ENCODE measurements at places on chromosomes 5 and 9.

DNA sequence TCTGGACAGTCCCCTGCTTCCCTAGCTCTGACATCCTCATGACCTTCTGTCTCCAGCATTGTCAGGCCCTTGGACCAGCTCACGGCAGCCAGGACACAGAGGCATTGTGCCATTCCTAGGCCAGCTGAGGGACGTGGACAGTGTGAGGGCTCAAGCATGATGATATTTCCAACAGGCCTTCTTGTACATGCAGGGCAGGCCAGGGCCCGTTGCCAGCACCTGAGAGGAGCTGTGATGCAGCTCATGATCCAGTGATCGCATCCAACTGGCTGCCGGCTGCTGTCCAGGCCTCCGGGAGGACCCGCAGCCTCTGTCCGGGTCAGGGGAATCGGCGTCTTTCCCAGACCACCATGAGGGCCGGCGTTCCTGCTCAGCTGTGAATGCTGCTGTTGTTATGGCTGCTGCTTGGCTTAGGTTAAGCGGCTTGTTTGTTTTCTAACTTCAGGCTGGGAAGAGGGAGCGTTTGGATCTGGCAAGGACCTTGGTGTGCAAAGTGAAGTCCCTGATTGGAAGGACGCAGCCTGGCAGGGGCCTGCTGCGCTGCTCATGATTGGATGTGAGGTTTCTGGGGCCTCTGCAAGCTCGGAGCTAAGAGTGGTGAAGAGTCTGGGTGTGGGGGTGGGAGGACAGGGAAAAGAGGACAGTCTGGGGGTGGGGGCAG lies 53.8 kb downstream of the PDZD2 start:
- no peak for DNase-seq

- DNase-seq = no peak
These were observed 70.2 kb upstream of the AGXT2 start for GRCh38 chr5:35117967-35118366.

- DNase-seq = no peak
These were observed 1.1 kb downstream of the MTMR12 start for GRCh38 chr5:32311404-32312196.

DNA sequence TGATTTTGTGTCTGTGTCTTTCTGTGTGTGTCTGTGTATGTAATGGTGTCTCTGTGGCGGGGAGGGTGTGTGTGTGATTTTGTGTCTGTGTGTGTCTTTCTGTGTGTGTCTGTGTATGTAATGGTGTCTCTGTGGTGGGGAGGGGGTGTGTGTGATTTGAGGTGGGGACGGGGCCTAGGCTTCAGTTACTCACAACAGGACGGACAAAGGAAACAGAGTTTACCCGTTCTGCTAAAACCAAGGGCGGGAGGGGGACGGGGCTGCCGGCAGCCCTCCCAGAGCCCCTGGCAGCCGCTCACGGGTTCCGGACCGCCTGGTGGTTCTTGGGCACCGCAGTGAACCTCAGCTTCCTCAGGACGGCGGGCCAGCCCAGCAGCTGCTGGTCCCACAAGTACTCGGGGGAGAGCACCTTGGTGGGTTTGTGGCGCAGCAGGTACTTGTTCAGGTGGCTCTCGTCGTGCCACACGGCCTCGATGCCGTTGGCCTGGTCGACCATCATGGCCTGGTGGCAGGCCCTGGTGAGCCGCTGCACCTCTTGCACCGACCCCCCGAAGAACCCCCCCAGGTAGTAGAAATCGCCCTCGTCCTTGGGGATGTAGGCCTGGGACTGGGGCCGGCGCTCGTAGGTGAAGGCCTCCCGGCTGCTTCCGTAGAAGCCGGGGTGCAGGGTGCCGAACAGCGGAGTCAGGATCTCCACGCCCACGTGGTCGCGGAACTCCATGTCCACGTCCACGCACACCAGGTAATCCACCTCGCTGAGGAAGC lies 19.4 kb downstream of the ABO start:
- DNase-seq = no peak

DNA sequence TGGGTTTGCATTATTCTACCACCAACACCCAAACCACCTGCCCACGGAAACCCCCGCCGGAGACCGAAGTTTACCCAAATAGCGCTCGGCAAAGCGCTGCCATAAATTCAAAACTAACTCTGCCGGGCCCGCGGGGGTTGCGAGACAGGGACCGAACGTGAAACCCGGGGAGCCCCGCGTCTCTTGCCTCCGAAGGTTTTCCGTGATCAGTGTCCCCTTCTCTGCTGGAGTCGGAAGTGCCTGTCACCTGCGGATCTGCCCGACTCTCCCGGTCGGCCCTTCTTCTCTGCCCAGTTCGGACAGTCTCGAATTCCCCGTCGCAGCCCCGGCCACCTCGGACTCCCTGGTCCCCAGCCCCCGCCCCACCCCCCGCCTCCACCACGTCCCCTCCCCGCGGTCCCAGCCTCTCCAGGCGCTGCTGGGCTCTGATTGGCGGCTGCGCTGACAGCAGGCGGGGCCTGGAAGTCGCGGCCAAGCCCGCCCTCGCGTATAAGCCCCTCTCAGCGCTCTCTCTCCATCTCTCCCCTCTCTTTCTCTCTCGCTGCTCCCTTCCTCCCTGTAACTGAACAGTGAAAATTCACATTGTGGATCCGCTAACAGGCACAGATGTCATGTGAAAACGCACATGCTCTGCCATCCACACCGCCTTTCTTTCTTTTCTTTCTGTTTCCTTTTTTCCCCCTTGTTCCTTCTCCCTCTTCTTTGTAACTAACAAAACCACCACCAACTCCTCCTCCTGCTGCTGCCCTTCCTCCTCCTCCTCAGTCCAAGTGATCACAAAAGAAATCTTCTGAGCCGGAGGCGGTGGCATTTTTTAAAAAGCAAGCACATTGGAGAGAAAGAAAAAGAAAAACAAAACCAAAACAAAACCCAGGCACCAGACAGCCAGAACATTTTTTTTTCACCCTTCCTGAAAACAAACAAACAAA lies at the start of gene RORB:
RORB (plus strand) TSS at position 517 of the 929 bp plus-strand sequence. CDS start 642 bp downstream, outside the sequence.
- DNase-seq = no peak

GRCh38 chr9:14542071-14542470 lies 151.2 kb downstream of the ZDHHC21 start:
- no peak for DNase-seq

DNA sequence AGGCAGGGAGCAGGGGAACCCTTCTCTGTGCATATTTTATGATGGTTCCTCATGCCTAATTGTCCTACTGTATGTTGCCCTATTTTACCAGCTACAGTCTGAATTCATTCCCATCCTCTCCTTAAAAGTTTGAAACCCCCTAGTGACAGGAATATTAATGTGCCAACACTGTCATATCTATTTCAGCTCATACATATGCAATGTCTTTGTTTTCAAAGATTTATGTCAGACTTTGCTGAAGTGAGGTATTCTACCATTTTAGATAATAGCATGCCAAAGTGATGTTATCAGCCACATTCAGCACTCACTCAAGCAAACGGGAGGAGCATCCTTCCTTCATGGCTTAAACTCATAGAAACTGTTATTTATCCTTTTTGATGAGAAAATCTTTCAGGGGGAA lies 696.5 kb downstream of the NR2F1-AS1 start:
- no peak for DNase-seq

- DNase-seq = no peak
These were observed at the start of gene ZNF618 for GRCh38 chr9:113876151-113876992. TSS of gene ZNF618 (plus strand) at chr9:113876309. CDS start at chr9:113876381, 72 bp downstream.

DNA sequence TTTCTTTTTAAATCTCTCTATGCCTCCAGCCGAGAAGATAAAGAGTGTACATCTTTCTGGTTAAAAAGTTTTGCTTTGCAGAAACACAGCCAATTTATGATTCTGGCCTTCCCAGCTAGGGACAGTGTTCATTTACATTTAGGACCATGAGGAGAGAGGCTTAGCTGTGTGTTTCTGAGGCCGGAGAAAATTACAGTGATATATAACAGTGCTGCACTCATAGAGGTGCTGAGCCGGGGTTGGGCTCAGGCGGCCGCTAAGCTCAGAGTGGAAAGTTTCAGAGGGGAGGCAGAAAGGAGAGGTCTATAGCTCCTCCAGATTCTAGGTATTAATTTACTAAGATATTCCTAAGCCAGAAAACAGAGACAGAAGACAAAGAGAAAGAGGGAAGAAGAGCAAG lies 37.0 kb upstream of the LCP2 start:
- DNase-seq = no peak

GRCh38 chr5:181114844-181115778 lies 15.9 kb downstream of the OR2V1 start:
- no peak for DNase-seq

DNA sequence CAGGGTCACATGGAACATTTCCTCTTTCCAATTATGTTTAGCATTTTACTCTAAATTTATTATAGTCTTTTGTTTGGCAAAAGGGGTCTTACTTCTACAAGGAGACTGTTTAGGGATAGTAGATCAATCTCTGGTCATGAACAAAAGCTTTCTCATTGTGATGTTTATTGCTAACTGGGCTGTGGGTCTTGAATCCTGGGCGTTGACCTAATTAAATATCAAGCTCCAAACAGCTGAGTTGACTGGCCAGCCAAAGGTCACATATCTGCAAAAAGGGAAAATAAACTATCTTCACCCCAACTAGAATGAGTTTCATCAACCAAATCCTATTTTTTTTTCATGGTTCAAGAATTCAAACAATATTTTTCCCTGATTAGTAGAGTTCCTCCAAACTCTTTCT lies 245.4 kb upstream of the TUT7 start:
- DNase-seq = no peak

- no peak for DNase-seq
These were observed 1045.2 kb downstream of the CDH12 start for GRCh38 chr5:21807953-21808352.

DNA sequence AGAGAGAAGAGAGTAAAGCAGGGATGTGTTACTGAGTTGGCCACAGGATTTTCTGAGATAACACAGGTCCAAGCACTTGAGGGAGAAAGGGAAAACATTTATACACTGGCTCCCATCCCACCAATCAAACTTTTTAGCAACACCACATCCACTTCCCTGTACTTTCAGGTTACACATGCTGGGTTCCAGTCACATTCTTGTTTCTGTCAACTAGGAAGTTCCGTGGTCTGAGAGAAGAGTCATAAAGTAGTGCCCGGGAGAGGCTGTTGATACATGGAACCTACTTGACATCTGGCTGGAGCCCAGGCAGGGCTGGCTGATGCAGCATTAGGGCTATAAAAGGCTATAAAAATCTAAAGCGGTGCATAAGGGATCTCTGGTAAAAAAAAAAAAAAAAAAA lies 473.9 kb upstream of the COX7C start:
- no peak for DNase-seq

- no peak for DNase-seq
These were observed 121.7 kb upstream of the SEMA6A start for GRCh38 chr5:116696366-116696765.

DNA sequence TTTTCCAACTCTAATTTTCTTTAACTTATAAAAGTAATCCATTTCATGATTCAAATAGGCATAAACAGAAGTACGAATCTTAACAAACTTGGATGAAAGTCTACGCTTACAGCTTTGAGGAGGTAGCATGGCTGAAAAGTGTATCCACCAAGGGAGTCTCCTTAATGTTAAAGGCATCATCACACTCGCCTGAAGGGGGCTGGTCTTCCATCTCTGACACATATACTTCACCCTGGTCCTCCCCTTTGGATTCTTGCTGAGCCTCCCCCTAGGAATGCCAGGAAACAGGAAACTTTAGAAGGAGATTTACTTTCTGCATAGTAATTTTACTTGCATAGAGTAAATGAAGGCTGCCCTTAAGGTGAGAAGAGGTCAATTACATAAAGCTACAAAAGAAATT lies 10.3 kb upstream of the NME5 start:
- DNase-seq = no peak

GRCh38 chr9:129886226-129887174 lies 51.2 kb downstream of the USP20 start:
- DNase-seq = no peak

DNA sequence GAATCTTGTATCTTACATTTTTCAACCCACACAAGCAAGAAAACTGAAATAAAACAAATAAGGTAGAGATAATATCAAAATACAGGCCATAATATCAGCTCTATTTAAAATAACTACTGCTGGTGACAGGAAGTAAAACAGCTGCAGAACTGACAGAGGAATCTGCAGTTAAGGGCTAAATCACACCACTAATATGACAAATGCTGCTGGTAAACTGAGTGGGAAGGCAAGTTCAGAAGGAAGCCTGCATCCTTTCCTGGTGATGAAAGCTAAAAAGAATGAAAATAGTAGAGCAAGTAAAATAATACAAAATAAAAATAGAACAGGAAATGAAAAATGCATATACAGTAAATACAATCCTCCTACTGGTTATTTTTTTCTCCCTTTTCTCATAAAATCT lies 1293.7 kb upstream of the C9orf72 start:
- DNase-seq = no peak

DNA sequence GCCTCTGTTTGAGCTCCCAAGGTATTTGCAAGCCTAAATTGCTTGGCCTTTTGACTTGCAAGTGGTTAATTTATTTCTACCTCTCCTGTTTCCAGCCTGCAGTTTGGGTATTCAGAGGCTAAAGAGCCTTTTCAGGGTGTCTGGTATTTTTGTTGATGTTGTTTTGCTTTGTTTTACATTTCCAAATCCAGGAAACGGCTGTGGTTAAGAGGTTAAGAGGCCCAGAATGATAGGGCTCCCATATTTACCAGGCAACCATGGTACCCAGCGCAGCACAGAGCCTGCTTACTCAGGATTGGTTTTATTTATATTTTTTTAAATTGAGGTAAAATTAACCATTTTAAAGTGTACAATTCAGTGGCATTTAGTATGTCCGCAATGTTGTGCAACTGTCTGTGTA lies 92.1 kb downstream of the PDZD2 start:
- DNase-seq = no peak

- no peak for DNase-seq
These were observed 125.8 kb downstream of the EFNA5 start for GRCh38 chr5:107544967-107545366.

- no peak for DNase-seq
These were observed 56.3 kb downstream of the ST8SIA4 start for GRCh38 chr5:100846772-100847171.

- no peak for DNase-seq
These were observed 76.3 kb downstream of the EFNA5 start for GRCh38 chr5:107594253-107595045.

GRCh38 chr9:88590558-88591146 lies 55.7 kb downstream of the NXNL2 start:
- DNase-seq = no peak

DNA sequence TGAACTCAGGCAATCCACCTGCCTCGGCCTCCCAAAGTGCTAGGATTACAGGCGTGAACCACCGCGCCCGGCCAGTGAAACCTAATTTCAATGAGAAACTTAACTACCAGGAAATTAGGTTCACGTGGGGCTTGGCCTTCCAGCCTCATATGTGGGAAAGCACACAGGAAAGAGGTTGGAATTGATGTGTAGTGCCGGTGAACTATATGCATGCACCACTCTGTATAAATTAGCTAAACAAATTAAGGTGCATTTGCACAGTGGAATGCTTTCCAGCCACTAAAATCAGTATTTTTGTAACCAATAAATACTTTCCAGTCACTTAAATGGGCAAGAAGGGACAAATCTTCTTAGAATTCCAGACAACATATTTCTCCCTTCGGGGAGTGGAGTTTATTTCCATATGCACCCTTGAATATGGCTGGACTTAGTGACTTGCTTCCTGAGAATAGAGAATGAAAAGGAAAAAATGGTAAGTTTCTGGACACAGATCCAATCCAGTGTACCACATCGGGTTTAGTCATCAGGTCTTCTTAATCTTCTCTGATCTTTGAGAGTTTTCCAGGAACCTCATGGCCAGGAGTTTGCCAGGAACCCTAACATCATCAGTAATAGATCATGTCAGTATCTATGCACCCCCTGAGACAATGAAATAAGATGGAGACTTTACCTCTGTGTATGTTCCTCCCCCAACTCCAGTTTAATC lies 24.9 kb downstream of the ATOX1 start:
- no peak for DNase-seq

- no peak for DNase-seq
These were observed 186.2 kb downstream of the RORB start for GRCh38 chr9:74683322-74683721.

GRCh38 chr5:129107637-129108036 lies 13.1 kb downstream of the ISOC1 start:
- no peak for DNase-seq

Measured in stimulated activated CD8-positive, alpha-beta memory T cell treated with anti-CD3 and anti-CD28 coated beads, Interleukin-4, amount 100 ng/mL, for 24 hours (primary cell).